Dermis blood vessel endothelial cell (primary cell): ENCODE measurements at places on chromosomes 3 and 15. TPM values are rescaled to one million over a fixed set of nuclear protein-coding genes. Genes with fewer than 3 reads are reported as not detected.

The MAGI1 gene
- total RNA-seq = 101 and 106 TPM in 2 replicates

The DPPA4 gene
- total RNA-seq = not detected in 2 replicates

The COL6A6 gene
- not detected in 2 replicates for total RNA-seq

The HCLS1 gene
- total RNA-seq = 19.4 and 30.0 TPM in 2 replicates

The LEKR1 gene
- total RNA-seq = 0.14 and 0.17 TPM in 2 replicates

The MAN2C1 gene
- 102 and 192 TPM in 2 replicates for total RNA-seq

The UBR1 gene
- total RNA-seq = 31.2 and 35.6 TPM in 2 replicates
